ENCODE measurements at places on chromosomes 13 and 19.
A peak's percentile ranks its signal among the peaks of the same experiment; 100 is the strongest.

- DNase-seq, result no peak
Observed at GRCh38 chr13:28495538-28496187, 735 bp upstream of the FLT1 start.

GRCh38 chr13:73741742-73742141, 392.5 kb downstream of the KLF12 start:
- no peak for DNase-seq

- peak; percentile 71 for DNase-seq
Observed at GRCh38 chr19:43562698-43563241, 12.6 kb downstream of the XRCC1 start.

DNA sequence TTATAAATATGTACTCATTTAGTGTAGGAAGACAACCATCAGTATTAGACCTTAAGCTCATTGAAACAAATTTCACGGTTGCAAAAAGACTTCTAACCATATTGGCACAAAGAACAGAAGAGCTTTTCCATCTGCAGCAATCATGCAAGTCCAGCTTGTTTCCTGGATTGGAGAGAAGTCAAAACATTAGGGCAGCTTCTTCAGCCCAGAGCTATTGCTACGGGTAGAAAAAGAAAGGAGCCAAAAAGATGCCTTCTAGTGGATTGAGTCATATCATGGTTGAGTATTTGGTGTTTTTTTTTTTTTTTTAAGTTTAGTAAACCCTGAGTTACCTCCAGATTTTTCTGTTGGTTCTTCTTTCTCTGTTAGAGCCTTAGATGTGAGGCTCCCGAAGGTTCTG, 99.8 kb downstream of the WDFY2 start:
- DNase-seq, result no peak

DNA sequence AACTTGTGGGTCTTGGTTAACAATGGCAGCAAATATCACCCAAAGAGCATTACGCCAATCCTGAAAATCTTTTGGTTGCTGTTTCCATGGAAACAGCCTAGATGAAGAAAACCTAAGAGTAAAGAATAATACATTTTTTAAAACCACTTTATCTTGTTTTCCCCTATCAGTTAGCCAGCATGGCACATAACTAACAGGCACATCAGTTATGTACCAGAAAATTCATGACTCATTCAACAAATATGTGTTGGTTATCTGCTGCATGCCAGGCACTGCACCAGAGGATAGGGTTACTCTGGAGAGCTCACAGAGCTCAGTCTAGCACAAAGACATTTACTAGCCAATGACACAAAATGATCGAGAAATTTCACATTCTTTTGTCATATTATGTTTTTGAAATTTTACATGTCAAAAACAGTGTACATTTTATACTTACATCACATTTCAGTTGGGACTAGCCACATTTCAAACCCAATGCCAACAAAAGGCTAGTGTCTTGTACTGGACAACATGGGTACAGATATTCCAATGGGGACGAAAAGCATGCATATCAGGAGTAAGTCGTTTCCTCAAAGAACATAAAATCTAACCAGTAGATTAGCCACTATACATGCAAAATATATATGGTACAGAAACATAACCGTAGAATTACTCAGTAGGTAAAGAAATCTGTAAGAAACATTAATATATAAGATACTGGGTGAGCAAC, 20.3 kb downstream of the LNX2 start:
- no peak for DNase-seq

DNA sequence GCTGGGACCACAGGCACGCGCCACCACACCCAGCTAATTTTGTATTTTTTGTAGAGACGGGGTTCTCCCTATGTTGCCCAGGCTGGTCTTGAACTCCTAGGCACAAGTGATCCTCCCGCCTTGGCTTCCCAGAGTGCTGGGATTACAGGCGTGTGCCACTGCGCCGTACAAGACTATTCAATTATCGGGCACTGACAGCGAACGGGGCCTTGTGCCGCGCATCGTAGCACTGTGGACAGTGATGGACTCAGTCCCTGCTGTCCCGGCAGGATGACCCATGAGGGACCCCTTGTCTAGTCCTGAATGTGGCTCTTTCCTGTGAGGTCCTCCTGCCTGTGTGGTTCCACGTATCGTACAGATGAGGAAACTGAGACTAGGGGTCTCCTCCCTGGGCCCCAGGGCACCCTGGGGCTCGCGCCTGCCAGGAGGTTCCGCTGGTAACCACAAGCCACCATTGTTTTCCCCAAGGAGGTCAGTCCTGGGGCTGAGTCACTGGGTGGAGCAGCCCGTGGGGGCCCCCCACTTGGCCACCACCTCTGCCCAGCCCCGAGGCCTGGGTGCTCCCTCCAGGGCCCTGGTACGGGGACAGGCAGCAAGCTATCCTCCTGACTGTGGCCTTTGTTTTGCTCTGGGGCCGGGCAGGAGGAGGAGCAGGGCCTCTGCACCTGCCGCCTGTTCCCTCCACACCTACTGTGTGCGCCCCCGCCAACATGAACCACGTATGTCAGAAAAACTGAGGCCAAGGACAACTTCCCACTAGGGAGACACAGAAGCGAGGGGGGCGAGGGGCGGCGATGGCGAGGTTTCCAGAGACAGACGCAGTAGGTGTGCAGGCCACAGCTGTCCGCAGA, 2.9 kb upstream of the TCF3 start:
- no peak for DNase-seq

DNA sequence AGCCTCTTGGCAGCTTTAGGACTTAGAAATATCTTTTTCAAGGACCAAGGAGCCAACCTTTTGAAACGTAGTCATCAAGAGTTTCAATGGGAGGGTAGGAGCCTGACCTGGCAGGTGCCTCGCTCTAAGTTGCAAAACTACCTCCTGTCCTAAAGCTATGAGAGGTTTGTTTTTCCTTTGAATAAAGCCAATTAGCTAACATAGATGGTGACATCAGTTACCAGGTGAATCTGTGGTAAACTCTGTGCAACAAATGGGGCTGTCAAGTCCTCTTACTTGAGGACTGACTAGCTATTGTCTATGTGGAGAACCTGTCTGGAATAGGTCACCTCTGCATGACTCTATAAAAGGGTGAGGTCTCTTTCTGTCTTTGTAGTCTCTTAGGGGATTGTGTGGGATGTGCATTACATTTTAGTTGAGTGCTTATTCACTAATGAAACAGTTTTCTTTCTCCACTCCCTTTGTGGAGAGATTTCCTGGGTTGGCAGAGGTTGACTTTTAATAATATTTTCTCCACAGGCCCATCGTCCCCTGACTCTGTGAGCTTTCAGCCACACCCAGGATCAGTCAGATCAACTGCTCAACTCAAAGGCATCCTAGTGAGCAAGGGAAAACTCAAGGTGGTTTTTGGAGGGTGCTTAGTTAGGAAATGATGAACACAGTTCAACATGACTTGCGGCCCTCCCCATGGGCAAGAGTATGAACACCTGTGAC, 9.9 kb downstream of the ARL11 start:
- DNase-seq, result no peak

DNA sequence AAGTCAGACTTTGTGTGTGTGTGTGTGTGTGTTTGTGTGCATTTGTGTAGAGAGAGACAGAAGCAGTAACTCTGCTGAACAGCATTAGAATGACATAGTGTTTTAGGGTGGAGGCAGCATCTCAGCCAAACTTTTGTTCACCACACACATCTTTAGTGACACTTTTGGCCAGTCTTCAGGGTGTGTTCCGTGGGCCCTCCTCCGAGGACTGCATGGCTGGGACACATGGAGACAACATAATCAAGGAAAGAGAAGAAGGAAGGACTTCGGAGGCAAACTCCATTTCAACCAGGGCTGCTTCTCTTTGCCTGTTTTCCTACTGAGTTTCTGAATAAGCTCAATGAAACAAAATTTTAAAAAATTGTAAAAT, 205.1 kb downstream of the LHFPL6 start:
- DNase-seq, result no peak

DNA sequence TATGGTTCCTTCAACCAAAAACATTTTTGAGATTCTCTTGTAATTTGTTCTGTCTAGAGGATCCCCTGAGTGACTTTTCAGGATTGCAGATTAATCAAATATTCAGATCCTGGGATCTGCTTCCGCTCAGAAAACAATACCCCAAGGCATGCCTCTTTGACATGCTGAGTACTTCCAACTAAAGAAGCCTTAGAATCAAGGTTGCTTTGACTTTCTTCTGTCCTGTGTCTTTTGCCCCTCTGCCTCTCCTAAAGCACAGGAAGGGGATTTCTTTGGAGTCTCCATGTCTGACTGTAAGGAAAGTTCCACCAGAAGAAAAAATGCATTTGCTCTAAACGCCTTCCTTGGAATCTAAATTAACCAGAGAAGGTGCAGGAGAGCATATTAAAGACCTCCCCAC, 431.5 kb downstream of the FGF14 start:
- DNase-seq, result no peak

- DNase-seq, result no peak
Observed at GRCh38 chr13:75931116-75931515, 295.0 kb downstream of the LMO7 start.

GRCh38 chr13:49213539-49213938, 6.6 kb upstream of the MLNR start:
- no peak for DNase-seq

DNA sequence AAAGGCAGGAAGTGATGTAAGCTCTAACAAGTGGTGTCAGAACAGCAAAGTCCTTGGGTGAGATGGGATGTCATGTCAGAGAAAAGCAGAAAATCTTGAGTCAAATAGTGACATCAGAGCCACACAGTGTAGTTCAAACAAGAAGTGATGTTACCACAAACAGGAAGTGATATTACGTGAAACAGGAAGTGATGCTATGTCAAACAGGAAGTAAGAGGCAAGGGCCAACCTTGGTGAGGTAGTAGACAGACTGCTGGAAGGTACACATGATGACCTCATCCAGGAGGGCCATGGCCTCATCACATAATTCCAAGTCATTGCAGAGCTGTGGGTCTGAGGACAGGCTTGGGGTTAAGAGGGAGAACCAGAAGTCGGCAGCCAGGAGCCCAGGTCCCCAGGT, 7.0 kb upstream of the MAMSTR start:
- no peak for DNase-seq

DNA sequence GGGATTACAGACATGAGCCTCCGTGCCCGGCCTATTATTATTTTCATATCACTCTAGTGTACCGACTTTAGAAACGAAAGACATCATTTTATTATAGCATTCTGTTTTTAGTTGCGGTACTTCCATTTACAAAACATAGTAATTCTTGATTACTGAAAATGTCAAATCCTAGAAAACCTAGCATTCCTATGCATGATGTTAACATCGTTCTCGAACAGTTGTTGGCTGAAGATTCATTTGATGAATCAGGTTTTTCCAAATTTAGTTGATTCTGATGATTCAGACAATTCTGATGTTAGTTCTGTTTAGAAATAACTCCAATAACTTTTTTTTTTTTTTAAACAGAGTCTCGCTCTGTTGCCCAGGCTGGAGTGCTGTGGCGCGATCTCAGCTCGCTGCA, 11.5 kb upstream of the MTRF1 start:
- no peak for DNase-seq

- DNase-seq, result no peak
Observed at GRCh38 chr13:44637581-44637980, 61.5 kb upstream of the TSC22D1 start.

DNA sequence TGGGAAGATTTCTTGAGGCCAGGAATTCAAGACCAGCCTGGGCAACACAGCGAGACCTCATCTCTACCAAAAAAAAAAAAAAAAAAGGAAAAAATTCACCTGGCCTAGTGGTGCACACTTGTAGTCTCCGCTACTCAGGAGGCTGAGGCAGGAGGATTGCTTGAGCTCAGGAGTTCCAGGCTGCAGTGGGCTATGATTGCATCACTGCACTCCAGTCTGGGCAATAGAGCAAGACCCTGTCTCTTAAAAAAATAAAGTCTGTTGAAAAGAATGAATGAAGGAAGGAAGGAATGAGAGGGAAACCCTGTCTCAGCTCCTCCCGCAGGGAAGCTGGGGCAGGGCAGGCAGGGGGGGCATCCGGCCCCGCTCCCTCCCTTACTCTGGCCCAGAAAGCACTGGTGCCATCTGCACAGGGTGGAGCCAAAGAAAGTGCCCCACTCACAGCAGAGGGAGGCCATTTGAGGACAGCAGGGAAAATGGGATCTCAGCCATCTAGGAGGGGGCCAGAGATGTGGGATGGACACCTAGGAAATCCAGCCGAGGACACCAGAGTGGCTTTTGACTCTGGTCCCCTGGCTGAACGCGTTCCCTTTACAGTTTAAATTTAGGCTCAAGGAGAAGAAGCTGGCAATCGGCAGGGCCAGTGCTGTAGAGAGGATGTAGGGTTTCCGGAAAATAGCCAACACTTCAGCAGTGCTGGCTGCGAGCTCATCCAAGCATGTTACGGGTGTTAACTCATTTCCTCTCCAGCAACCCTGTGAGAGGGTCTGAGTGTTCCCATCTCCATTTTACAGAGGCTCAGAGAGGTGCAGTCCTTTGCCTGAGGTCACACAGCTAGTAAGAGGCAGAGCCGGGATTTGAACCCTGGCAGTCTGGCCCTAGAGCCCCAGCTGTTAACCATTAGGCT, 3.6 kb upstream of the HPN start:
- no peak for DNase-seq

DNA sequence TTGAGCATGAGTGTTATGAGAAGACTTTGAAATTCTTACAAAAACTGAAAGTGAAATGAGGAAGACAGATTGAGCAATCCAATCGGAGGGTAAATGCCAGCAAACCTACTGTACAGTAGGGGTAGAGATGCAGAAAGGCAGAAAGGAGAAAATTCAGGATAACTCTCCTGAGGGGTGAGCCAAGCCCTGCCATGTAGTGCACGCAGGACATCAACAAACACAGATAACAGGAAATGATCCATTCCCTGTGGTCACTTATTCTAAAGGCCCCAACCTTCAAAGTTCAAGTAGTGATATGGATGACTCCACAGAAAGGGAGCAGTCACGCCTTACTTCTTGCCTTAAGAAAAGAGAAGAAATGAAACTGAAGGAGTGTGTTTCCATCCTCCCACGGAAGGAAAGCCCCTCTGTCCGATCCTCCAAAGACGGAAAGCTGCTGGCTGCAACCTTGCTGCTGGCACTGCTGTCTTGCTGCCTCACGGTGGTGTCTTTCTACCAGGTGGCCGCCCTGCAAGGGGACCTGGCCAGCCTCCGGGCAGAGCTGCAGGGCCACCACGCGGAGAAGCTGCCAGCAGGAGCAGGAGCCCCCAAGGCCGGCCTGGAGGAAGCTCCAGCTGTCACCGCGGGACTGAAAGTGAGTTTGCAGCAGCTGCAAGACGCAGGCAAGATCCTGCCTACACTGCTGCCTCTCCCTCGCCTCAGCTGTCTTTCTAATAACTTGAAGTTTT, at the start of gene TNFSF13B:
Gene TNFSF13B (plus strand): TSS at position 118 of the 728 bp plus-strand sequence. CDS start 178 bp downstream, at position 296.
- no peak for DNase-seq

DNA sequence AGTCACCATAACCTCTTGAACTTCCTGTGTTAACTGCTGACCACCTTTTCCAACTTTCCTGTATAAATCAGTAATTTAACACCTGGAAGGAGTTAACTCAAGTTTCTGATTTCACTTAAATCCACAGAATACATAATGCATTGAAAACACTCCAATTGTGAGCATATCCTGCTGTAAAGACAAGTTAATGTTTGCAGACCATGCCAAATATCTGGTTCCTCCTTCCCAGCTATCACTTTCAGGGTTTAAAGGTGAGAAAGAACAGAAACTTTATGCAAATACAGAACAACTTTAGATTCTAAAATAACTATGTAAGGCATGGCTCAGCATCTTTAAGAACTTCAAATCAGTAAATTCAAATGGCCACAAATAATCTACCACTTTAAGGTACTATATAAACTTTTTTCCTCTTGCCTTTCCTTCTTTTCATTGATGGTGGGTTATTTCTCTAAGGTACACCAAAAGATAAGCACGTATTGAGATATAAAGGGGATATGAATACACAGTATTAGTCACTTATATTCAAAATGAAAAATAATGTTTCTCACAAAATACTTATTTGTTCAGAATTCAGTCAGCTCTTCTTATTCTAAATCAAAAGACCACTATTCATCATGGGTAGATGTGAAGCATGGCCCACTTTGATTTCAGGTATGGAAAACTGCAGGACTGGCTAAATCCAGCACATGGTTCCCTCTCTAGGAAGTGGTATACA, 6.6 kb upstream of the TPTE2 start:
- DNase-seq, result no peak
